Stimulated activated CD8-positive, alpha-beta memory T cell treated with anti-CD3 and anti-CD28 coated beads, Interleukin-4, amount 100 ng/mL, for 48 hours (primary cell): ENCODE measurements at places on chromosomes 16 and 17.

GRCh38 chr16:89241187-89242007 lies 23.9 kb downstream of the ZNF778 start:
- DNase-seq, result peak; percentile 79

- DNase-seq, result peak; percentile 63
These were observed 5.2 kb downstream of the ARSG start for GRCh38 chr17:68296217-68297191.

DNA sequence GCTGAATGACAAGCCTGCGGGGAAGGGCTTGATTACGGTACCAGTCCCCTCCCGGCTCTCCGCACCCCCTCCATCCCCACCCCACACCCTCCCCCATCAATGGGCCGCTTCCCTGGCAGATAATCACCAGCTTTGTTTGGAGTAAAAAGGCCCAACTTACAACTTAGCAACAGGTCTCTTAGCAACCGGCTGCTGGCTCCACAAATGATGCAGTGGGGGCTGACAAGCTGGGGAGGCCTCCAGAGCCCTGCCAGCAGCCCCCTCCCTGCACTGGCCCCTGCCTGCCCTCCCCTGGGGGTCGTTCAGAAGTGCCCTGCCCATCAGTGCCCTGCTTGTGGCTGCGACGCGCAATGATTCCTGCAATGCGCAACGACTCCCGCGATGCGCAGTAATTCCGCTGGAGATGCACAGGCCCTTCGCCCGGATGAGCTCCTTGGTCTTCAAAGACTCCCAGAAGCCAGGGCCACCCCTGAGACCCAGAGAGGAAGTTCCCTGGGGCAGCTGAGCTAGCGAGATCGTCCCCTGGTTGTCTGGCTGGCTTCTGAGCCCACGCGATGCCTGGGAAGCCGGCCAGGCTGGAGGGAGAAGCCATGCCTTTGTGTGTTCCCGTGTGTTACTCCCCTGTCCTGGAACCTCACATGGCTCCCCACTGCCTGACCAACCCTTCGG lies 23.3 kb downstream of the CPNE2 start:
- no peak for DNase-seq

DNA sequence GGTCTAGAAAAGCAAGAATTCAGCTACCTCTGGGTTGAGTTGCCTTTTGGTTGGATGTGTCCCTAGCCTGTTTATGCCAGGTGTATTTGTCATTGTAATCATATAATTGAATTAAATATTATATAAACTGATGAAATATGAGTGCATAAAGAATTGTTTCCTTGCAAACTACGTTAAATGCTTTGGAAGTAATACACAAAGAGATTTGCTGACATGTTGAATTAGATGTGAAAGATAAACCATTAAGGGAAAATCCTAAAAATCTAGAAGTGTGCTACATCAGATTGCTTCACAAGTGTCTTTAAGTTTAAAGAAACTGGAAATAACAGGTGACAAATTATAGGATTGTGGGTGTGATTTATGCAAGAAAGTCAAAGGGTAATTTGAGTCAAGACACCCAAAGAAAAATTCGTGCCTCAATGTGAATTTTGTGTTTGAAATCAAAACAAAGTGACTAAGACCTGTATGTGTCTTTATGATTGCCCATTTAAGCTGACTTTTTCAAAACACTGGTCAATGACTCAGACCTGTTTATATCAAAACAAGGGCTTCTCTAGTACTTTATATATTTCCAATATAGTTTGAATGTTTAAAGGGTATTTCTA lies 5.1 kb upstream of the PYY start:
- no peak for DNase-seq

GRCh38 chr16:8953064-8953463 lies 10.6 kb downstream of the USP7 start:
- DNase-seq, result no peak

- DNase-seq, result no peak
These were observed 63.3 kb downstream of the PECAM1 start for GRCh38 chr17:64327201-64327930.

DNA sequence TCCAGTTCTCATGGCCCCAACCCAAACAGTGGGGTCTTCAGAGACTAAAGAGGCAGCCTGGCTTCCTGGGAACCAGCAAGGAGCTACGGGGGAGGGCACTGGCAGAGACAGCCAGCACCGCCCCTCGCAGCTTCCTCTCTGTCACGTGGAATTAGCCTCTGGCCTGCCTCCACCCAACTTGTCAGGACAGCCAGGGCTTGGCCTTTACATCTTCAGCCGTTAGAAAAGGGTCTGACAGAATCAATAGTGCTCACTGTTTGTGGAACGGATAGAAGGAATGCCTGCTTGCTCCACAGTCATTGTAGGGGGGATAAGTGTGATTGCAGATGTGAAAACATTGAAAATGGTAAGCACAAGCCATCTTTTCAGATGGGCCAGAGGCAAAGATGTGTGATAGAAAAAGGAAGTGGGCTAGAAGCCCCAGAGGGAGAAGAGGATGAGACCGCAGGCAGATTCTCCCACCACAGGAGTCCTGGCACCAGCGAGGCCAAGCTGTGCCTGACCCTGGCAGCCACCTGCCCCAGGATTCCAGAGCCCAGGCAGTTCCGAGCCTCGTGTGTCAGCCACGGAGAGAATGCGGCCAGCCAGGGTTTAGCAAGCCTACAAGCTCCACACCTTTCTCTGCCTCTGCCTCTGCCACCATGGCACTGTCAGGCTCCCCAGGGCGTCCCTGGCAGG lies 18.6 kb downstream of the GRIN2C start:
- DNase-seq, result no peak

DNA sequence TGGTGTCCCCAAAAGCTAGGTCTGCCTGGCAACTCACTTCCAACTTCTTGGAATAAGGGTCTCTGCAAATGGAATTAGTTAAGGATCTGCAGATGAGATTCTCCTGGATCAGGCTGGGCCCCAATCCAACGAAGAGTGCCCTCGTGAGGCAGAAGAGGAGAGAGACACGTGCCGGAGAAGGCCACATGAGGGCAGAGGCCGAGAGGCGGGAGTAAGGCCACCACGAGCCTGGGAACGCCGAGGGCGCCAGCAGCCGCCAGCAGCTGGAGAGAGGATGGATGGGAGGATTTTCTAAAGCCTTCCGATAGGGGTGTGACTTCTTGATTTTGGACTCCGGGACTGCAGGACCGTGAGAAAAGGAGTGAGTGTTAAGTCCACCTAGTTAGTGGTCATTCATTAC lies 76.3 kb downstream of the JPH3 start:
- no peak for DNase-seq

- no peak for DNase-seq
These were observed 22.0 kb downstream of the PSME3IP1 start for GRCh38 chr16:57163842-57164241.

- DNase-seq, result no peak
These were observed 5.8 kb downstream of the SRR start for GRCh38 chr17:2309338-2310154.

DNA sequence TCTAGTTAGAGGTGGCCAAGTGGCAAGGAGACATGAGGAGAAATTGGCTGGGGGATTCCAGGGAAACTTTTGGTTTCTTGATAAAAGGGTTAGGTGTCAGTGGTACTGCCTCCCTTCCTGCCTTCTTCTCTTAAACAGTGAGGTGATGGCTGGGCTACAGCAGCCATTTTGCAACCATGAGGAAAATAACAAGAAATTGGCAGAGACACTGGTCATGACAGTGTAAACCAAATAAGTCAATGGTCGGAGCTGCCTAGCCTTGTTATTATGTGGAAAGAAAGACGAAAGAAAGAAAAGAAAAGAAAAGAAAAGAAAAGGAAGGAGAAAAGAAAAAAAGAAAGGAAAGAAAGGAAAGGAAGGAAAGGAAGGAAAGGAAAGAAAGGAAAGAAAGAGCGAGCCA lies 63.9 kb downstream of the CPPED1 start:
- no peak for DNase-seq

DNA sequence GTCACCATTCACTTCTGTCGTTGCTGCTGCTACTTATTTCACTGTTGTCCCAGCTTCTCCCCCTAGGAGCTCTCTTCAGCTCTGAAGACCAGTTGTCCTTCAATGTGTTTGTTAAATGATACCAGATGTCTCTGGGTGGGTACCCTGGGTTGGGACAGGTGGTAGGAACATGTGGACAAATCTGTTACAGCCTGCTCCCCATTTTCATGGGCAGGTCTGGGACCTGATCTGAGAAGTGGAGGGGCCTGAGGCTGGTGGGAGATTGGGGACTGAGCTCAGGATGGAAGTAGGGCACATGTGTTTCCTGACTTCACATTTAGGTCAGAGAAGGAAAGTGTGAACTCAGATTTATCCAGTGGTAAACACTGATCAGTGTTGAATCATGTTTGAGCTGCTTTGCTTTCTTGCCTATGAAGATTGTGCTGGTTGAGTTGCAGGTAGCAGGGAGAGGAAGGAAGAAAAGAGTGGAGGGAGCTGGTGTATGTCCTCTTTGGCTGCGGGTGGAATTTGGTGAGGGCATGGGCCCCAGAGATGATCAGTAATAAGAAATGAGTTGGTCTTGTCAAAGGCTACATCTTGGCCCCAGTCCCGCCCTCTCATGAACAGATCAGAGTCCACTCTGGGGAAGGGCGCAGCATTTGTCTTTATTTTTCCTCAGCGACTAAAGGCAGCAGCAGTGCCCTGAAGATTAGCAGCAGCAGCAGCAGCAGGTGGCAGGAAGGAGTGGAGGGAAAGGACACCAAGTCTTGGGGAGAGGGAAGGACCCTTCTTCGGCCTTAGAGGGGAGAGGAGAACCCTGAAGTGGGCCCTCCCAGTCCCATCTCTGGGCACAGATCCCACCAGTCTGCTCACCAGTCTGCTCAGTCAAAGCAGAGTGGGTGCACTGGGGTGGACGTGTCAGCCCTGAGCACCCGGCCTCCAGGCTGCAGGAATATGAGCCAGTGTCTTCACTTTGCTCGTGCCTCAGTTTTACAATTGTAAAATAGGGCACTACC lies 6.1 kb upstream of the EFTUD2 start:
- DNase-seq, result no peak

DNA sequence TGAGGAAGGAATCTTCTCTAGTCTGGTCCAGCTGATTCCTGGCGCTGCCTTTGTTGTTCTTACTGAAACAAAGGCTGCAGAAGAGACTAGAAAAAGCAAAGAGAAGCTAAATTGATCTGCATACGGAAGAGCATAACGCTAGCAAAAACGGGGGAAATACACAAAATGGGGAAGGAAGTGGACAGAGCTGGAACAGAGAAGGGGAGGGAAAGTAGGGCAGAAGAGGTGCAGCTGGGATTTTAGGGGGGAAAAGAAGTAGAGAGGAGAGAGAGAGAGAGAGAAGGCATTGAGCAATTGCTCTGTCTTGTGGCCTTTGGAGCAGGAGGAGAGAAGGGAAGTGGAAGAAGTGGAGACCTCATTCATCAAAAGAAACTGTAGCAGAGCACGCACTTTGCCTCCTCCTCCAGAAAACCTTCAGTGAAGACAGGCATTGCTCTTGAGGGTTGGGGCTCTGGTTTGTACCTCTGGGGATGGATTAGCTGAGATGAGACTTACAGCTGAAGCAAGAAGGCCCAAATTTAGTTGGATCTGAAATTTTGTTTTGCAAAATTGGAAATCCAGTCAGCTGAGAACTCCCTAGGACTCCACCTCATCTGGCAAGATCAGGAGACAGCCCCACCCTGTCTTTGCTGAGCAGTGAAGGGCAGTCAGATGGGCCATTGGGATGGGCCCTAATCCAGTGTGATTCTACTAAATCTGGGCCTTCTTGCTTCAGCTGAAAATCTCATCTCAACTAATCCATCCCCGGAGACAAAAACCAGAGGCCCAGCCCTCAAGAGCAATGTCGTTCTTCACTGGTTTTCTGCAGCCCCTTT lies 55.8 kb downstream of the CDRT4 start:
- no peak for DNase-seq

- DNase-seq, result no peak
These were observed 591 bp downstream of the YPEL3 start for GRCh38 chr16:30095166-30096078.
